ENCODE measurements at places on chromosomes 7 and 10.

- DNase-seq = no peak
These were observed 1.7 kb upstream of the VGF start for GRCh38 chr7:101166909-101167644.

GRCh38 chr10:12556039-12556438 is 206.7 kb downstream of the CAMK1D start:
- no peak for DNase-seq

DNA sequence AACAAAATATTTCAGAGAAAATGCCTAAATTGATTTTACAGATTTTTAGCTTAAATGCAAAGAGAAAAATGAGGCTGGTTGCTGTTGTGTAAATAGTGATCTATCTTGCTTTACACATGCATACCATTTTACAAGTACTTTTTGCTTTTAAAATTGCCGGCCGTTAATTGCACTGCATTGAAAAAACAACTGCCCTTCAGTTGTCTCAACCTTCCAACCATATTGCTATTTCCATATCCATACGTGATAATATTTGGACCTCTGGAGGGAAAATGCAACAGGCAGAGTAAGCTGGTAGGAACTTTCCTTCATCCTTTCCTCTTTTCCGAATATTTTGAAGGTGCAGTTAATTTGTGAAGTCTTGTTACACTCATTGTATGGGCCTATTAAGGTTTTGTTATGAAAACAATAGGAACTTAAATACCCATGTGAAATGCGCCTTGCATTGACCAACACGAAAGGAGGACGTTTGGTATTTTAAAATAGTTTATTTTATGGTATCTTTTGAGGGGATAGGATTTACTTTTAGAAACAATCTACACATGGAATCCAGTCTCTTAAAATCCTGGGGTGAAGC is 11.3 kb downstream of the BMI1 start:
- no peak for DNase-seq

GRCh38 chr7:127257086-127257485 is 4.3 kb upstream of the GRM8 start:
- DNase-seq = no peak

GRCh38 chr7:112134039-112134438 is 72.2 kb downstream of the DOCK4 start:
- no peak for DNase-seq

DNA sequence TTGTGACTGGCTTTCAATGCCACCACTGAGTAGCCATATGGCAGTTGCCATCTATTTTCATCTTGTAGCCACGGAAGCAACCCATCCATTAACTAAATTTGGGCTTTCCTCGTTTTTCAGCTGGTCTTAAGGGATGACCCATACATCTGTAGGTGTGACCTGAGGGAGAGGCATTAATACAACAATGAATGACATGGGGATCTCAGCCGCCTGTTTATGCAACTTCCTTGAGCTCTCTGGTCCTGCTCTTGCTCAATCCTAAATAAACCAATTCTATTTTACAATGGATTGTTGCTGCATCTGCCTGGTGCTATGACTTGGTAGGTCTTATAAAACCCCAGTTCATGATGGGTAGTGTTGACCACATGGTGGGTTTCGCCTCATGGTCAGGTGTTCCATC is 21.9 kb upstream of the ADAM22 start:
- DNase-seq = no peak

DNA sequence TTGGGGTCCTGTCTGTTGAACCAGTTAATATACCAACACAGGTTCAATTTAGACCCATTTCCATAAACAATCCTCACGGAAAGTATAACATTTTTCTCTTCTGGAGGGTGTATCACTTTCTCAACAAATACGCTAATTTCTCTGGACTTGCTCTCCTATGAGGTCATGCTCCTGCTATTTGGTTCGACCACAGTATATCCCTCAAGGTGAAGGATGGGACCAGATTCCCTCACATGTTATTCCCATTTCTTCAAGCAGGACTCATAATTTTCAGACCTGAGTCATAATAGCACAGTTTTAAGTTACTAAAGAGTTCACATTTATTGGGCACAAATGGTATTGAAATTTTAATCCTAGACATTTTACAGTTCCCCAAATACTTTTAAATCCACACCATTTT is 57.2 kb downstream of the ADAM12 start:
- no peak for DNase-seq

GRCh38 chr10:78784546-78784945 is 284.2 kb upstream of the ZMIZ1 start:
- DNase-seq = no peak

GRCh38 chr7:151129117-151129959 is 38.2 kb downstream of the GBX1 start:
- no peak for DNase-seq

GRCh38 chr10:102003541-102003940 is 52.4 kb downstream of the ARMH3 start:
- no peak for DNase-seq

Measured in cerebellar nuclear complex (tissue), 1 donor.